HS-27A (cell line): ENCODE measurements at places on chromosomes 6 and 20.

DNA sequence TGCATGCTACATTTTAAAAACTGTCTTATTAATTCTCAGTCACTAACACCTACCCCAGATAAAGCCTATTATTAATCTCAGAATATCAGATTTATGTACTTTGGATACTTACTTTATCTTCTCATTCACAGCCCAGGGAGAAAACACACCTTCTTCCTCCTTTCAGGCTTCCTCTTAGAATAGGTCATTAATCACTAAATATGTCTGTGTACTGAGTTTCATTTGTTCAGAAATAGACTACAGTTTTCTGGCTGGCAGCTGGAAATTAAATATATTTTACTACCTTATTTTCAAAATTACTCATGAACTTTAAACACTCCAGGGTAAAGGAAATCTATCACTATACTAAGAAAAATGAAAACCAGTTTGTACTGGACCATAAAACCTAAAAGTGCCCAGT, 147.7 kb upstream of the DST start:
- no peak for DNase-seq

GRCh38 chr6:169339025-169339424, 85.4 kb upstream of the THBS2 start:
- DNase-seq, result no peak

- DNase-seq, result no peak
Observed at GRCh38 chr6:134431421-134431859, 113.5 kb upstream of the SGK1 start.

DNA sequence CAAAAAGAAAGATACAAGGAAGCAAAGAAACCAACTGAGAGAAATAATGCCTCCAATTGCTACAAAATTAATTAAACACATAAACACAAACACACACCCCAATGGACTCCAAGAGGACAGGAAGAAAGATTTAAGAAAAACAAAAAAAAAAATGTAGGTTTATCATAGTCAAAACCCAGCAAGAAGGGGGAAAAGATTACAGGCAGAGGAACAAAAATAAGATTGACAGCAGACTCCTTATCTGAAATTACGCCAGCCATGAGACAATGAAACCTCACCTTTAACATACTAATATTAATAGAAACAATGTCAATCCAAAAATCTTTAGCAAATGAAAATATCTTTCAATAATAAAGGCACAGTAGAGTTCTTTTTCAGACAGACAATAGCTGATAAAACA, 155.8 kb downstream of the RNGTT start:
- no peak for DNase-seq

DNA sequence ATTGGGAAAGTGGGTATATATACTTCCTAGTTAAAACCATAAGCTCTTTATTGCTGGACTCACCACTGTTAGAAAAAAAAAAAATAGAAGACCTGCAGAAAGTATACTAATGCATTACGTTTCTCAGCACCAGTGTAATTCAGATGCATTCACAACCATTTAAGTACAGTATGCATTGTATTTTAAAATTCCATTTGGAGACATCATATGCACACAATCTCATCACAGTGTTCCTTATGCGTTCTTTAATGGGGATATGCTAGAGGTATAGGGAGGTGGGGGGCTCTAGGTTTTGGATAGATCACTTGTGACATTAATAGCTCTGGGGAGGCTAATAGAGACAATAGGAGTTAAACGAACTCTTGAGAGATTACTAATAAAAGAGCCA, 9.4 kb downstream of the TFAP2A start:
- no peak for DNase-seq

DNA sequence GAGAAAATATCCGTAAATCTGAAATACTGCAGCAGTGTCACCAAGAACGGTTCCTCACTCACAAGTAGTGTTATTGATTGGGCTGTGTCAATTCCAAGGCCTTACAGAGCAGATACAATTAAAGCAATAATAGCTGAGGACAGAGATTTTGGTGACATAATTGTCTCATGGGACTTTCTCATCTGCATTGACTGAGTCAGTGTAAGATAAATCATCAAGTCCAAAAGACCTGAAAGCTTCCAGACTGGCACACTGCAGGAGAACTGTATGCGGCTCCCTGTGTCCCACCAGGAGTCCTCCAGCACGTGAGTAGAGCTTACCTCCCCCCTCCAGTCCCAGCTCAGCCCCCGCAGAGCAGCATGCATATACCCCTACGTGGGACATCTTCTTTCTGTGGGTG, 655.2 kb upstream of the ARID1B start:
- no peak for DNase-seq

DNA sequence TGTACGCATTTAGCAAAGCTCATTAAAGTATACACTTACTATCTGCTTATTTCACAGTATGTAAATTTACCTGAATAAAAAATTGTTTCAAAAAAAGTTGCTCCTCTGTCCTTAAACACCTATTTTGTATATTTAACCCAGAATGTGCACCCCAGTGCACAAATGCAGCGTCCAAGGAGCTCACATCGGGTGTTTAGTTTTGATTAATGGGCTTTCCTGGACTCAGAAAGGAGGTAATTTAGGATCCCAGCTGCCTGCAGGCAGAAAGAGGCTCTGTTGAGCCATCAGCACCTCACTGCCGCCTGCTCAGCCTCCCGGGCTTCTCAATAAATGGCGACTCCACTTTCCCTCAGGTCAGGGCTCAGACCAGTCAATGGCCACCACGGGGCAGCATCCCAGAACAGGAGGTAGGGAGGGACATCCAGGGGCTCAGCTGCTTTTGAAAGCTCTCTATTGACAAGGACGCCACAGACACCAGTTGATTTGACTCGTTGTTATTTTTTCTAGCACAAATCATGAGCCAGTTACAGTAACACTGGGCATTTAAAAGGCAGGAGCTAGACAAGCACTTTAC, 70.2 kb upstream of the TBC1D7 start:
- no peak for DNase-seq

- DNase-seq, result no peak
Observed at GRCh38 chr6:106714281-106714680, 84.9 kb downstream of the QRSL1 start.

GRCh38 chr6:166488076-166488685, 98.3 kb downstream of the RAMACL start:
- DNase-seq, result no peak

- DNase-seq, result no peak
Observed at GRCh38 chr20:9441948-9442347, 72.4 kb upstream of the LAMP5 start.

GRCh38 chr20:33005132-33005566, 916 bp upstream of the SUN5 start:
- no peak for DNase-seq

DNA sequence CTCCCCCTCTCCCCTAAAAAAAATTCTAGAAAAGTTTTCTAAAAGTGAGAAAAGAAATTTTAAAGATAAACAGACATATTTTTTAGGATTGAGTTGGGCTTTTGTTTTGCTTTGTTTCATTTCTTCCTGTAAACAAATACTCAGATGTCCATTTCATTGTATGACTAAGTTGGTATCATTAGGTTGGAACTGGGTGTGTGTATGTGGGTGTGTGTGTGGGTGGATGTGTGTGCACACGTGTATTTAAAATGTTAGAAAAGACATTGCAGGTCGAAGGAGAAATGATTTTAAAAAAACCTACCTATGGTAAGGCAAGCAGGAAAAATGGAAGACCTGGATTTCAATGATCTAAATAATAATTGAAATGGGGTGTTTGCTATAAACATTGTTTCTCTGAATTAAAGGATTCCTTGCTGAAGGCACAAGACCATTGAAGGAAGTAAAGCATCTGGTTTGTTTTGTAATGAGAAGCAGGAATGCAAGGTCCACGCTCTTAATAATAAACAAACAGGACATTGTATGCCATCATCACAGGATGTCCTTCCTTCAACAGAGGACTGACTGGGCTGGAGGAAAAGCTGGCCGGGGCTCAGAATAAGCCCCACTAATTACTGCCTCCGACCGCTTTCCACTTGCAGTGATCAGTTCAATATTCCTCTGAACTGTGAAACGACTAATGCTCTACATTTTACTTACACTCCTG, 996 bp upstream of the PRDM1 start:
- no peak for DNase-seq

GRCh38 chr20:10758446-10758845, 84.6 kb upstream of the JAG1 start:
- DNase-seq, result no peak

DNA sequence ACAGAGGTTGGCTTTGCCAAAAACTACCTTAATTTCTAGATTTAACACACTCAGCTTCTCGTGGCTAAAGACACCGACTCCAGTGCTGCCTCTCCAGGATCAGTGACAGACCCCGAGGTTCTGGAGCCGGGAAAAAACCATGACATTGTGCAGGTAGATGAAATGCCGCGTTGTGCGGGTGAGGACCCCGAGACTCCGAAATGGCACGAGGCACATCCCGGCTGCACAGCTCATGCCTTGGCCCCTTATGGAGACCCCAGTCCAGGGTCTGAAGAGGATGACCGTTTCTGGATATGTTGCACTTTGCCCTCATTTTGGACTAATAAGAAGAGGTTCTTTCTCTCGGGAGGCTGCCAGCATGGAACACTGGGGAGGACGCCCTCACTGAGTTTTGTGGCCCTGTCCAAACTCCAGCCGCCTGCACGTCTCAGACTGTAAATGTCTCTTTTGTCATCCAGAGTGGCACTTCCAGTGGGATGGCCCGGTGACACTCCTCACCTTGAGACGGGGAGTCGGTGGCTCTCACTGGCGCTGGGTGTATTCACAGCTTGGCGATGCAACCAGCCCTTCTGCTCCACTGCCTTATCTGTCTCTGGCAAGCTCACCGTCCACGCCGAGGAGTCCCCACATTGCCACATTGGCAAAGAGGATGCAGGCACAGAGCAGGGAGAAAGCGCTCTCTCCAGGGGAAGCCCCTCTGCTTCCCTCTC, 245.2 kb downstream of the SMOC2 start:
- no peak for DNase-seq

DNA sequence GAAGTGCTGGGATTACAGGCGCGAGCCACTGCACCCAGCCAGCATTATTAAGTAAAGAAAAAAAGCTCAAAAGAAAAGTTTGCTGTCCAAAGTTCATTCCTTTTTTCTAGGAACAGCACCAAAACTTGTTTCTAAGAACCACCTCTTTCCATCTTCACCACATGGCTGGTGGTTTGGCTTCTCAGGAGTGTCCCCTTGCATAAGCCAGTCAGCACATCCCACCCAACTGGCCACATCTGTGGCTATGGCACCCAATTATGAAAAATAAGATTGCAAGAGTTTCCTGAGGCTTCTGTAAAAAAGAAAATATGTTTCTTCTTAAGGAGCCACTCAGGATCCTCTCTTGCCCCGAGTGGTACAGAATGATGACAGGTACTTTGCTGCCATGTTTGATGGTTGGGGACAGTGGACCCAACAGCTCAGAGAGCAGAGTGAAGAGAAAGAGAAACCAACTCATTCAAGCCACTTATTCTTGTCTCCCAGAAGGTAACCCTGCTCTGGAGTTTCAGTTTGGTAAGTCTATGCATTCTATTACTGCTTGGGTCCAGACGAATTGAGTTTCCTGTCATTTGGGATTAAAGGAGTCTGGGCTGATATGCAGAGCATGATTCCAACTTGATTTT, 65.3 kb downstream of the PSMB1 start:
- no peak for DNase-seq

GRCh38 chr6:83354747-83355146, 76.1 kb downstream of the ME1 start:
- DNase-seq, result no peak

DNA sequence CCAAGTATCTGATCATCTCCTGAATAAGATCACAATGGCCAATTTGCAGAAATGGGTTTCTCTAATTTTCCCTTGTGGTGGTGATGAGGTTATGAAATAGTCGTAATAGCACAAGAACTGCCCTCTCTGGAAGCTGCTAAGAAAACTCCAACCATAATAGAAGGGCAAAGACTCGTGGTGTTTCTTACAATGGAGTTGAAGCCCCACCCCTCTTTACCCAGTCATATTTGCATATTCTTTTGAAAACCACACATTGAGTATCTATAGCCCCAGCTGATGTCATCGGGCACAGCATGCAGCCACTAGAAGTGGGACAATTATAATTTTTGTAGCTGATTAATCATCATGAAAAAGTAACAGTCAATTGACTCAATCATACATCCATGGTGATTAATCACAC, 452.1 kb upstream of the POU3F2 start:
- no peak for DNase-seq

DNA sequence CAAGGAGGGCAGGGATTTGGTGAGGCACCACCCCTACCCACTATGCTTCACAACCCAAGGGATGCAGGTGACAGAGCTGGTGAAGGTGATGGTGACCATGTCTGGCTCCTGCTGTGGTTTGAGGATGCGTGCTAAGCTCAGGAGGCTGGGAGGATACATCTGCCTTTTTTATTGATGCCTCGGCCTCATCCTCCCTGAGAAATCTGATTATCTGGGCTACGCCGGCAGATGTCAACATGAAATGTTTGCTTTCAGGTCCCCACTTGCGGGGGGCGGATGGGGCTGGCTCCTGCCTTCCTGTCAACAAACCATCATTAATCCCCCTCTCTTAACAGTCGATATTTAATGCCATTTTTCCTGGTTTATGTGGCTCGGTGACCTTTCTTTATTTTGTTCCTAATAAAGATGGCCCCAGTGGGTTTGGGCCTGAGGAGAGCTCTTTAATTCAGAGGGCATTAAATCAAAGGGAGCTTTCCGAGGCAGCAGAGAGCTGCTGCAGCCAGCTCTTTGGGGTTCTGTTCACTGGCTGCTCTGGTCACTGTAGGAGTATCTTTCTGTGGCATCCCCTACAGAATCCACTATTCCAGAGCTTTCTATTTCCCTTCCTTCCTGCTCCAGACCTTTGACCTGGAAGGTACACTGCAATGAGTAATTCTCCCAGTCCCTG, 33.5 kb upstream of the LRFN2 start:
- no peak for DNase-seq

DNA sequence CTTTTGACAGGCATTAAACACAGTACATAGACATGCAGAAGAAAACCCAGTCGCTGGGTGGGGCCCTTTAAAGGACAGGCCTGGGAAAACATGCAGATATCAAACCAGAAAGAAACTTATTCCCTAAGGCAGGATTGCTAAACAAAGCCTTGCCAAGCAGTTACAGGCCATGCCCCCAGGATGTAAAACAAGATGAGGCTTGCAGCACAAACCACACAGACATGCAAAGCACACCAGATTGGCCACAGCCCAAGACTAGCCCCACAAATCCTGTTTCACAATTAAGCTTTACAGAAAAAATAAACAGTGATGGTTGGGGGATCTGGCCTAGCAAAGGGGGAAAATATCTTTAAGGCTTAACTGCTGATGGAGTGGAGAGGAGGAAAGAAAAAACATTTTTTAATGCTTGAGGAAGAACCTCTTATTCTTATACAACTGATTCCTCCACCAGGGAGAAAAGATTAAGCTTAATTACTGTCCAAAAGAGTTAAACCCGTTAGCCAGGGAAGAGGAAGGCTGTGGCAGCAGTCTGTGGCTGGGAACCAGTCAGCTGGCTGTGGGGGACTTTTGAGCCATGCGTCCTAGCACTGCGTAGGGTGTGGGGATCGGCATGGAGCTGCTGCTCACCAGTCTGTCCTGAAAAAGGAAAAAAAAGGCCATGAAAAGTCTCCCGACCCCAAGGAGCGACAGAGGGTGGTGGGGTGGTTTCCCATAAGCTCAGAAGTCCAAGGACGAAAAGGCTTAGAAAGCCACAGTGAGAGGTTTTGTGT, 28.4 kb downstream of the COL19A1 start:
- DNase-seq, result no peak
